ENCODE measurements at places on chromosomes 4 and X.

- no peak for DNase-seq
Observed at GRCh38 chr4:76738086-76738931, 159.6 kb downstream of the SOWAHB start.

GRCh38 chrX:2710041-2710840 lies 19.1 kb downstream of the CD99 start:
- peak; percentile 47 for DNase-seq

GRCh38 chrX:86887341-86887740 lies 630.3 kb upstream of the KLHL4 start:
- DNase-seq, result no peak

DNA sequence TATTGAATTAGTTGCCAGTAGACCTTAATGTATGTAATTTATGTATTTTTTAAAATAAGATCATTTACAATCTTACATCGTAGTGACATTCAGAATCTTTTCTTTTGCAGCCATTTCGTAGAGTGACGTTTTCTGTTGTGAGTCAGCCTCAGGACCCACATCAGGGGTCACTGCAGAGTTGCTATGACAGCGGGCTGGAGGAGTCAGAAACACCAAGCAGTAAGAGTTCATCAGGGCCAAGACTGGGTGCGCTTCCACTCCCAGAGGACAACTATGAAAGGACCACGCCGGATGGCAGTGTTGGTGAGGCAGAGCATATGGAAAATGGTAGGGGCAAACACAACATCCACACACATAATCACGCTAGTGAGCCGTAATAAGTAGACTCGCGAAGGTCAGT lies 199.9 kb downstream of the PCDH7 start:
- no peak for DNase-seq

Data from COLO829 (cell line).